ENCODE measurements at places on chromosomes 12 and 14.

GRCh38 chr12:115541891-115542421 lies 735.5 kb downstream of the MED13L start:
- DNase-seq, result no peak

DNA sequence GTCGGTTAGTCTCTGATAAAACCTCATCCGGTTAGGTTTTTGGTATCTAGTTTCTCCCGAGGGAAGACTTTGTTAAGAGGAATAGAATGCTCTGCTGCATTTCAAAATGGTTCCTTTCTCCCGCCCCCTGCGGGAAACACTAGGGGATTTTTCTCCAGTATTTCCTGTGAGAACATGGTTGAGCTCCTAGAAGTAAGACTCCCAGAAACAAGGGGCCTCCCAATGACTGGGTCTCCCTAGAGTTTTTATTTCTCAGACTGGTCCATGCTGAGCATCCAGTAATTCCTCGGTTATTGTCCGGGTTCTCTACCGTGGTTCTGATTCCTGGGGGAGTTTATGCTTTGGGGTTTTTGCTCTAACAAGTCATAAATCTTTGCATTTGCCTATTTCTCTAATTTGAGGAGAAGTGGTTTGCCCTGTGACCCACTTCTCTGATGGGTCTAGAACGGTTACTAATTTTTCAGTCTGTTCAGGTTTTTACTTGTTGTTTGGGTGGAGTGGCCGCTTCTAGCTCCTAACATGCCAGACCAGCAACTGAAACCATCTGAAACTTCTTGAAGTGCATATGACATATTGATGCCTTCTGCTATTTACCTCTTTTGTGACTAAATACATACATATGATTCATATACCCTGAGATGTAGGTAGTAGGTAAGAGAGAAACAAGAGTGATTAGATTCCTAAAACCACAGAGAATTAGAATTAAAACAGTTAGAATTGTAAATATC lies 25.1 kb downstream of the TESPA1 start:
- no peak for DNase-seq

DNA sequence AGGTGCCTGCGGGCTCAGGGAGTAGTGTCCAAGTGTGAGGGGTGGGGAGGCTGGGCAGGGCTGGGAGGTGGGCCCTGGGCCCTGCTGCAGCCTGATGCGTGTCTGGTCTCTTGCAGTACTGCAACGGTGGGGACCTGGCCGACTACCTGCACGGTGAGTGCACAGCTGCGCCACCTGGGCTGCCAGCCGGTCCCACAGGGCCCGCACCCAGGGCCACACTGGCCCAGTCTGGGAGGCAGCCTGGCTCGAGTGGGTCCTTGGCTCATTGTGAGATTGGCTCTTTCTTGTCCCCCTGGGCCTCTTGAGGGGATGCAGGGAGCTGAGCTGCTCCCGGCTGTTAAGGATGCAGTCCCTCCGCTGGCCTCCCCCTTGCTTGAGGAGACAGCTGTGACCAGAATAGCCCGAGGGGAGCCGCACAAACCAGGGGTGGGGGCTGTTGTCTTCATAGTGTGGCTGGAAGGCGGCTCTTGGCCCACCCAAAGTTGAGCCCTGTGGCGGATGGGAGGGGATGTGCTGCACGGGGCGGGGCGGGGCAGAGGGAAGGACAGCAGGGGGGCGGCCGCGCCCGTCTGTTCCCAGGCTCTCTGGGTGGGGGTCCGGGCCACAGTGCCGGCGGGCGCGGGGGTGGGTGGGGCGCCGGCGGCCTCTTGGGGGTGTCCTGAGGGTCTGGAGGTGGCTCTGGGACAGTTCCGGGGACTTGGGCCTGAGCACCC lies 13.1 kb downstream of the ULK1 start:
- DNase-seq, result no peak

- no peak for DNase-seq
These were observed 67.1 kb downstream of the NUAK1 start for GRCh38 chr12:106071686-106072085.

DNA sequence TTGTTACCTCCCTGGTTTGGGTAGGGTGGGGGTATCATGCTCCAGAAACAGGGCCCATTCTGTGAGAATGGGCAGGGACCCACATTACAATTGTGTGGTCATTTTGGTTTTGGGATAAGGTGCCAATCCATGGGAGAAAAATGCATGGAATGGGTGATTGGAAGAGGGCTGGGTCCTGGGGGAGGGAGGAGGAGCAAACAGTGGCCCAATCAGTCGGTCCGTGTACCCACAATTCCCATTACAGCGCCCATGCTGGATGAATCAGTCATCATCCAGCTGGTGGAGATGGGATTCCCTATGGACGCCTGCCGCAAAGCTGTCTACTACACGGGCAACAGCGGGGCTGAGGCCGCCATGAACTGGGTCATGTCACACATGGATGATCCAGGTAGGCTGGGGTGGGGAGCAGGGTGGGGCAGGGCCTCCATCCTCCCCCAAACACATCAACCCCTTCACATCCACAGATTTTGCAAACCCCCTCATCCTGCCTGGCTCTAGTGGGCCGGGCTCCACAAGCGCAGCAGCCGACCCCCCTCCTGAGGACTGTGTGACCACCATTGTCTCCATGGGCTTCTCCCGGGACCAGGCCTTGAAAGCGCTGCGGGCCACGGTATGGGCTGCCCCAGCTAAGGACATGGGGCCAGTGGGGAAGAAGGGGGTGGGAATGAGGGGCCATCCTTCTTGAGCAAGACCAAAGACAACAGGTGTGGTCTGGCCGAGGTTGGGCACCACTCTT lies 3.6 kb upstream of the TPI1 start:
- no peak for DNase-seq

GRCh38 chr12:95699579-95699978 lies 91.0 kb downstream of the NTN4 start:
- no peak for DNase-seq

DNA sequence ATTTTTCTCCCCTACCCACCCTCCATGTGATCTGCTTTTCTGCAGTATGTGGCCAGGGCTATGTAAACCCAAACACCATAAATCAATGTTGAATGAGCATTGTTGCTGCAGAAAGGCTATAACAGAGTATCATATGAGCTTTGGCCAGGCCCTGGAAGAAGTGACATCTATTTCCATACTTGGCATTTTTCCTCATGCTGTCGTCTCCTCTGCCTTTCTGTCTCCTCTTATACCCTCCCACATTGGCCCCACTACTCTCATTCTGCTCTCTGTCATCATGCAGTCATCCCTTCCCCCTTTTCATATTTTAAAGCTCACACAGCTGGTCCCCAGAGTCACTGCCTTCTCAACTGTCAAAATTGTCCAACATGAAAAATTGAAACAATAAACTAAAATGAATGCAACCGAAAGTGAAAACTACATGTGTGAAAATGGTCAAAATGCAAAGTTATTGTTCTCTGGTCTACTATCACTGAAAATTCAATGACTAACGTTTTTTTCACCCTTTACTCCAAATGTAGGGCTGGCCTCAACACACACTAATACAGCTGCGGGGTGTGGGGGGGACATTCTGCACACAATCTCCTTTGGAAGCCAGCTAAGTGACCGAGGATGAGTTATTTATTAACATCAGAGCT lies 290.7 kb upstream of the TMPO start:
- no peak for DNase-seq

DNA sequence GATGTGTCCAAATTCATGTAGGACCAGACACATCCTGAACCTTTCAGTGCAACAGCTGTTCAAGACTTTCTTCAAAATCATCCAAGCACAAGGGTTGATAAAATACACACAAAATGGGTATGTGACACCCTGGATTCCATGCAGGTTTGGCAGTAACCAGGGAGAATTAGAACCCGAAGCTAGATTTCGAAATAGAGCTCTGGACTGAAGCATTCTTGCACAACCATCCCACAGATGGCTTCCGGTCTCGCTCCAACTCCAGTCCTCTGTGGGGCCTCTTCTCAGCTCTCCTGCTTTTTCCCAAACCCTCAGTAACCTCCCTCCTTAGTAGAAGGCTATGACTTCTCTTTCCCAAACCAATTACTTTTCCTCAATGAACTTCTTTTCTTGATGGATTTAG lies 171.3 kb downstream of the TTC7B start:
- DNase-seq, result no peak

DNA sequence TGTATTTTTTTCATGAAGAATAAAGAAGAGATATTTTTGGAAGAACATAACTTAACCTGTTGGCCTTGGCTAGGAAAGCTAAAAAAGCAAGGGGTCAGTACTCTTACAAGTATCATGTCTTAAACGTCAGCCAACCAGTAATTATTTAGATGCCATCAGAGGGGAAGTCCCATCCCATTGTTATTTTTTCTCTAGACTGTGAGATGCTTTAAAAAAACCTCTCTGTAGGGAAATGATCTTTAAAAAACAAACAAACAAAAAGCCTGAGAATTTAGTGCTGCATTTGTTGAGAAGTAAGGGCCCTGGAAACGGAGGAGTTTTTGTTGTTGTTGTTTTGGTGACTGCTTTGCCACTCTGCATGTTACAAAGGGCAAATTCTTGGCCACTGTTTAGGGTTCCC lies 474.0 kb downstream of the ZFP36L1 start:
- no peak for DNase-seq

GRCh38 chr12:34377243-34378035 lies 355.1 kb downstream of the ALG10 start:
- no peak for DNase-seq

DNA sequence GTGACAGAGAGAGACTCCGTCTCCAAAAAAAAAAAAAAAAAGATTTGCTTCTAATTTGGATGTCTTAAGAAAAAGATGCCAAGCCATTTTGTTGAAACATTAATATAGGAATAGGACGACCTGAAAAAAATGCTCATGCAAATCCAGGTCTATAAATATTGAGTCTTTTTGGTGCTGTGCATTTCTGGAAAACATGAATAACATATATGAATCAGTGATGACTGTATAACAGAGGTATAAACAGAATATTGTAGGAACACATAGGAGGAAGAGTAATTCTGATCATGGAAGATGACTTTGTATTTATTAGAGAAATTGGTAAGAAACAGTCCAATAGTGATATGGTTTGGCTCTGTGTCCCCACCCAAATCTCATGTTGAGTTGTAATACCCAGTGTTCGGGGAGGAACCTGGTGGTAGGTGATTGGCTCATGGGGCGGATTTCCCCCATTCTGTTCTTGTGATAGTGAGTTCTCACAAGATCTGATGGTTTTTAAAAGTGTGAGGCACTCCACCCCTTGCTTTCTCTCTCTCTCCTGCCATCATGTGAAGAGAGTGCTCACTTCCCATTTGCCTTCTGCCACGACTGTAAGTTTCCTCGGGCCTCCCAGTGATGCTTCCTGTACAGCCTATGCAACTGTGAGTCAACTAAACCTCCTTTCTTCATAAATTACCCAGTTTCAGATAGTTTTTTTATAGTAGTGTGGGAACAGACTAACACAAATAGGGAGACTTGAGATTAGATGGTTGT lies 3.0 kb upstream of the SRSF5 start:
- DNase-seq, result no peak

- no peak for DNase-seq
These were observed 15.1 kb downstream of the PPM1H start for GRCh38 chr12:62919838-62920237.

GRCh38 chr12:10607885-10608458 lies 5.4 kb downstream of the MAGOHB start:
- no peak for DNase-seq

GRCh38 chr12:46438719-46439319 lies 66.2 kb upstream of the SLC38A2 start:
- no peak for DNase-seq

DNA sequence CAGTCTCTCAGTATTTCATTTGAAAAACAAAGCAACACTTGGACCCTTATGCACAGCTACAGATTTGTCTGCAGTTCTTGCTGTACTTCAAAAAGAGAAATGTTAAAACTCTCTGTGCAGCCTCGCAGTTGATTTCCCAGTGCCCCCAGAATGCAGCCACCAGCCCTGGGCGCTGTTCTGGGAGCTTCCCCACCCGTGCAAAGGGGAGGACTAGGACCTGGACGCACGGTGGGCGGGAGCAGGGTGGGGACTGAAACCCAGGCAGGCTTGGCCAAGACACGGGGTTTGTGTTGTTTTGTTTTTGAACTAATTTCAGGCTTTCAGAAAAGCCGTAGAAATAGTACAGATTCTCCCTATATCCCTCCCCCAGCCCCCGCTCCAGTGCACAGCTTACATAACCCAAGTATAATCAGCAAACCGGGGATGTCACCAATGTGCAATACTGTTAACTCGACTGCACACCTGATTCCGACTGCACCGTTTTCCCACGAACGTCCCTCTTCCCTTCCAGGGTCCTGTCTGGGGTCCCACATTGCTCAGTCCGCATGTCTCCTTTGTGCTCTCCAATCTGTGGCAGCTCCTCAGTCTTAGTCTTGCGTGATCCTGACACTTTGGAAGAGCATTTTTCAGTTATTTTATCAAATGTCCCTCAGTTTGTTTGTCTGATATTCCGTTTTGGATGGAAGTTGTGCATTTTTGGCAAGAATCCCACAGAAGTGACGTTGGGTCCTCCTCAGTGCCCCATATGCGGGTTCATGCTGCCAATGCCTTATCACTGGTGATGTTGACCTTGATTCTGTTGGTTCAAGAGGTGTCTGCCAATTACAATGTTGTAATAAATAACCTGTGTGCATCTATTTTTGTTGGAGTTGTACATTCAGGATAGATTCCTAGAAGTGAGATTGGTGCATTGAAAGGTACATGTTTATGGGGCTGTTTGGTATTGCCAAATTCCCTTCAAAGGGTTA lies 95.9 kb downstream of the SETD3 start:
- no peak for DNase-seq

GRCh38 chr14:54922598-54922997 lies 20.0 kb upstream of the GCH1 start:
- DNase-seq, result no peak

GRCh38 chr12:49882851-49883464 lies 20.7 kb downstream of the FAIM2 start:
- DNase-seq, result no peak

DNA sequence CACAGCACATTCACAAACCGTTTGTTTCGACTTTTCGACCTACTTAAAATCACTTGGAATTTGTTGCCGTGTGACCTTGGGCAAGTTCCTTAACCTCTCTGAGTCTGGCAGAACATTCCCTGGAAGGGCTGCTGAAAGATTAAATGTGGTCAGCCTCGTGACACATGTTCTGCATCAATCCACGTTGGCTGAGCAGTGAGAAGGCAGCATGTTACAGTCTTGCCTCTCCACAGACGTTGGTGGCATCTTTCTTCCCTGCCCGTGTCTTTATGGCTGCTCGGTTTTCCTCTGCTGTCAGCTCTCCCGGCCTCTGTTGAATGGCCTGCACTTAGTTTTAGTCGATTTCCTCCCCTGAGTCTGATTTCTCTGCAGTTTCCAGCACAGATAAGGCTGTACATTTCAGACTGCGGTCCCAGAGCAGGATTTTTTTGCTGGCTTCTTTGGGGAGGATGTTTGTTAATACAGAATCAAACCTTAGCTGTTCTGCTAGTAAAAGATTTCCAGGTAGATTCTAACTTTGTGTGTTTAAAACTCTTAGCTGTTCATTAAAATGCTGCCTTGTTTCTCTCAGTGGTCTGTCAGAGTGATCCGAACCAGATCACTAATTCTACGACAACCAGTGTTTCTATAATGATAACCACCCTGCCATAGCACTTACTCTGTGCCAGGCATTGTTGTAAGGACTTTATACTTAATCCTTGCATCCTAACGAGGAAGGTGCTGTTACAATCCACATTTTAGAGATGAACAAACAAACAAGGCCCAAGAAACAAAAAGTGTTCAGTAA lies 217.1 kb downstream of the CHST11 start:
- no peak for DNase-seq
